ENCODE measurements at places on chromosomes 11 and 22. TPM values are rescaled to one million over a fixed set of nuclear protein-coding genes. Genes with fewer than 3 reads are reported as not detected.
A peak's percentile ranks its signal among the peaks of the same experiment; 100 is the strongest.

The OR51B5 gene
- not detected for total RNA-seq

The SHANK2 gene
- total RNA-seq, result 94.9 TPM

The FAM111B gene
- 0.33 TPM for total RNA-seq

The KRTAP5-1 gene
- total RNA-seq, result not detected

The GTSE1 gene
- 0.26 TPM for total RNA-seq

DNA sequence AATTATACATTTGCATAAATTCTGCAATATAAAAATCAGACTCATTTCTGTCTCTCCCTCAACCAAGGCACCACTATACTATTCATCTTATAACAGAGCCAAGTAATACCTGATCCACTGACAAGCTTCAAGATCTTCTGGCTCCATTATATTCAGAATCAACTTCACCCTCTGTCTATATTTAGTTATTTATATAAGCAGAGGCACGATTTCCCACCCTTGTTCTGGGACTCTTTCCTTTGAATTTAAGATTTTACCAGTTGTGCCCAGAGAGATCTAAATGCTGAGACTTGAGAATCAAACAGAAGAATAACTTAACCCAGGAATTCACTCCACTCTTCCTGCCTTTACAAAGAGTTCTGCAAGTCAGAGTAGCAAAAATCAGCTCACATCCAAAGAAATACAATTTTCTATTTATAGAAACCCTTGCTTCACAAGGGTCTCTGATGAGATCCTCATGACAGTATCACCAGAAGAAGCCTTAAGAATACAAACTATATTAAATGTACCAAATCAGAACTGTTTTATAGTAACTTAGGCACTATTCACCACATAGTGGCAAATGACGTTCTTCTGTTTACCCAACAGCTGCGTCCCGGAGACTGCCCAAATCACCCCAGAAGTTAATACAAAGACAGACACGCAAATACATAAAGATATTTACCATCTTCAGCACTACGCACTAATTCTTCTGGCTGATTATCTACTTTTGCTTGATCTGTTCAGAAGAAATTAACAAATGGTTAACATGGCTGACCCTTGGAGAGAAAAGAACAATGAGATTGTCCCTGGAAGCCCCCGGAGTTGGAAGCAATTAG, 32.3 kb upstream of the CCDC89 start:
- no peak overlapping the region for H3K4me3 ChIP-seq
- no peak for DNase-seq
- no peak overlapping the region for H3K27ac ChIP-seq
- no peaks in the 10 kb centered on the region for H3K27me3 ChIP-seq

GRCh38 chr11:119863851-119864601, 135.0 kb upstream of the NECTIN1 start:
- DNase-seq, result no peak
- H3K4me3 ChIP-seq, result no peak overlapping the region
- no peaks in the 10 kb centered on the region for H3K27me3 ChIP-seq
- H3K4me1 ChIP-seq, result no peaks in the 10 kb centered on the region
- H3K36me3 ChIP-seq, result no peaks in the 10 kb centered on the region
- H3K27ac ChIP-seq, result no peak overlapping the region

- H3K27me3 ChIP-seq, result no peaks in the 10 kb centered on the region
- H3K4me1 ChIP-seq, result no peaks in the 10 kb centered on the region
- no peak overlapping the region for H3K27ac ChIP-seq
- no peaks in the 10 kb centered on the region for H3K36me3 ChIP-seq
- H3K4me3 ChIP-seq, result no peak overlapping the region
- DNase-seq, result no peak
Measured at GRCh38 chr11:87198266-87198881, 160.6 kb downstream of the TMEM135 start.

DNA sequence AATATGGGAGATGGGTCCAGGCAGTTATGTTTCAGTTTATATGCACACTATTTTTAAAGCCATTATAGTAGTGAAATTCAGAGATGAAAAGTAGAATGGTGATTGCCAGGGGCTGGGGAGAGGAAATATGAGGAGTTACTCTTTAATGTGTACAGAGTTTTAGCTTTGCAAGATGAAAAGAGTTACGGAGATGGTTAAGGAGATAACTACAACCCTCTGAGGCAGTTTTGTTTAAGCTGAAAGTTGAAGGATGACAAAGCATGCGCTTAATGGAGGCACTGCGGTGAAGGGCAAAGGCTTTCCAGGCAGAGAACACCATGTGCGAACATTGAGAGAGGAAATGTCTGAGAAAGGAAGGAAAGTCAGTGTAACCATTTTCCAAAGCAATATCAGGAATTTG, 18.2 kb upstream of the BMAL1 start:
- no peaks in the 10 kb centered on the region for H3K4me1 ChIP-seq
- H3K27ac ChIP-seq, result no peak overlapping the region
- H3K27me3 ChIP-seq, result no peaks in the 10 kb centered on the region

- peaks cover 49% of the 10 kb centered on the region for H3K4me1 ChIP-seq
- no peaks in the 10 kb centered on the region for H3K27me3 ChIP-seq
- DNase-seq, result peak; percentile 42
- H3K27ac ChIP-seq, result no peak overlapping the region
- H3K4me3 ChIP-seq, result no peak overlapping the region
- no peaks in the 10 kb centered on the region for H3K36me3 ChIP-seq
Measured at GRCh38 chr22:21865041-21865440, 2.4 kb downstream of the MAPK1 start.

GRCh38 chr11:84514436-84514835, 1112.7 kb downstream of the DLG2 start:
- H3K27ac ChIP-seq, result no peak overlapping the region
- H3K27me3 ChIP-seq, result no peaks in the 10 kb centered on the region
- no peaks in the 10 kb centered on the region for H3K36me3 ChIP-seq
- DNase-seq, result no peak
- H3K4me1 ChIP-seq, result no peaks in the 10 kb centered on the region

DNA sequence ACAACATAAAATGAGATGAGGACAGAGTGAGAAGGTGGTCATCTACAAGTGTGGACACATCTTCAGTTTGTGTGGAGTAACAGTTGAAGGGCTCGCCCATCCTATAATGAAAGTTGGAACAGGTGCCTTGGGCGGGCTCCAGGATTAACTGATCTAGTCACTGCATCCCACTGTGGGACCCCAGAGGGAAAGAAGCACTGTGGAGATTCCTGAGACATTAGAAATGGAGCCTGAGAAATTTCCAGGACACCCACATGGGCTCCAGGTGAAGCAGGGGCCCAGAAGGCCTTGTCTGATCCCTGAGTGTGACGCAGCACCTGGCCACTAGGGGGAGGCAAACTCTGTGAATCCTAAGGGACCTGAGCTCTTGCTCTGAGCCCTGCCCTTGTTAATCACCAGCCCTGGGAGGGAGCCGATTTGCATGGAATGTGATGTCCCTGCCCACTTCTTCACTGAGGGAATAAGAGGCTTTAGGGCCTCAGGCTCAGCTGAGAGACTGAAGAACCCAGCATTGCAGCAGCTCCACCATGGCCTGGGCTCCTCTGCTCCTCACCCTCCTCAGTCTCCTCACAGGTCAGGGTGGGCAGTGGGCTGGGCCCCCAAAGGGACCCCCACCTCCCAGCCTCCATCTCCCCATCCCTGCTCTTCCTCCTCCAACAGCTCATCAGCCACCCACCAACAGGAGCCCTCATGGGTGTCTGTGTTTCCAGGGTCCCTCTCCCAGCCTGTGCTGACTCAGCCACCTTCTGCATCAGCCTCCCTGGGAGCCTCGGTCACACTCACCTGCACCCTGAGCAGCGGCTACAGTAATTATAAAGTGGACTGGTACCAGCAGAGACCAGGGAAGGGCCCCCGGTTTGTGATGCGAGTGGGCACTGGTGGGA, 98.4 kb downstream of the VPREB1 start:
- no peaks in the 10 kb centered on the region for H3K27me3 ChIP-seq
- H3K4me3 ChIP-seq, result no peak overlapping the region
- no peaks in the 10 kb centered on the region for H3K36me3 ChIP-seq
- H3K4me1 ChIP-seq, result peaks cover 15% of the 10 kb centered on the region
